ENCODE measurements at places on chromosomes 3 and 15.

GRCh38 chr3:37892927-37893600 lies 31.4 kb downstream of the CTDSPL start:
- no peak for DNase-seq

DNA sequence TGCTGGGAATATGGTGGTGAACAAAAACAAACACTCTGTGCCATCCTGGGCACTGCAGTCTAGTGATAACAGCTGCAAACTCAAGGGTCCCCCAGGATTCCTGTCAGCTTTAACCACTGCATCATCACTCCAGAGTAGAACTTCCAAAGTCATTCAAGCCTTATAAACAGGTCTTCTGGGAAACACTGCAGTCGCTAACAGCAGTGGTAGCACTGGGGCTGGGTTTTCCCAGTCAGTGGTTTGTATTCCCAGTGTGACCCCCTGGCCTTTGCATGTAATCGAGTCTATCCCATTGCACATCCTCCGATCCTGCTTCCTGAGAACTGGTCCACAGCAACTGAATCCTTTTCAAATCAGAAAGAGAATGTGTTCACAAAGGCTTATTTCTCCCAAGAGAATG lies 623.5 kb downstream of the EDEM1 start:
- no peak for DNase-seq

- no peak for DNase-seq
Measured at GRCh38 chr3:12999147-13000140, 73.8 kb downstream of the IQSEC1 start.

DNA sequence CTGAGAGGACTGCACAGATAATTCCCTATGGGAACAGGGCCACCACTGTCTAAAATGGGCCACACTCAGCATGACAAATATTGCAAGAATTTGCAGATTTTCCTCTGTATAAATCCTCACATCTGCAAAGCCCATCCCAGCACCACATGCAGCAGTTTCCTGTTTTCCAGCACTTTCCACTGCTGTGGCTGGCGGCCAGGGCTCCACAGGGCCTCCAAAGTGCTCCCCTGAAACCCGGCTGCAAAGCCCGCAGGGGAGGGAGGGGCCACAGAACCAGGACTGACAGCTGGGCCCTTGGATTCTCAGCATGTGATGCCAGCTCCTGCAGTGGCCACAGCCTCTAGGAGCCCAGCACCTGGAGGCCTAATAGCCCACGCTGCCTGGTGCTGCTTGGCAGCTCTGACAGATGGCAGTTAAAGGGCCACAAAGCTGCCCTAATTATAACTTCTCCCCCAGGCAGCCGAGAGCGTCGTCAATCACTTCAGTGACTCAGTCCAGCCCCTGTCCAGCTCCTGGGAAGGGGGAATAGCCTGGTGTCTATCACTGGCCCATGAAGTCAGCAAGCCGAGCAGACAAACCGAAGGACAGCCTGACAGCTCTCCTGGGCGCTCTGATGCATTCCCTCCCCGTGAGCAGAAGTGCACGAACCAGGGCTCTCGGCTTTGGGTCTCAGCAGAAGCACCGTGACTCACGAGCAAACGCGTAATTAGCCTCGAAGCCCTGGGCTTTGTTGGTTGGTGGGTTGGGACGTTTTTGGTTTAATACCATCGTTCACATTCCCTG lies 4.7 kb downstream of the LRRC15 start:
- no peak for DNase-seq

- no peak for DNase-seq
Measured at GRCh38 chr3:120487191-120487650, 36.4 kb upstream of the FSTL1 start.
